AG08395 (cell line): ENCODE measurements at places on chromosomes 12 and 14.

- no peak for DNase-seq
These were observed 89.7 kb upstream of the DHRS4 start for GRCh38 chr14:23863836-23864235.

GRCh38 chr12:46548605-46549071, 176.1 kb upstream of the SLC38A2 start:
- no peak for DNase-seq

GRCh38 chr12:55467836-55468235, 2.1 kb downstream of the OR6C70 start:
- no peak for DNase-seq

DNA sequence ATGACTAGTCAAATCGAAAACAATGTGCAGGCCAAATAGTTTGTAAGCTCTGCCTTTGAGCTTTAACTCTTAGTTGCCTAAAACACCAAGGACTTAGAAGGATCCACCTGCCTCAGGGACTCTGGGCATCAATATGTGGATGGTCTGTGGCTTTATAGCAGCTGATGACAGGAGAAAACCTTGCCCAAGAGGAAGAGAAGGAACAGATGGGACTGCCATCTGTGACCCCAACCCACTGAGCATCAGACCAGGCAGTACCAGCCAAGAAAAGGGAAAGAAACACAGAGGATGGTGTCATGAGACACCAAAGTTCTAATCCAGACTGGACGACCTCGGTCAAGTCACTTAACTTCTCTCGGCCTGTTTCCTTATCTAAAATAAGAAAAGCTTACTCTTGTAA, 12.7 kb downstream of the TGFB3 start:
- no peak for DNase-seq

DNA sequence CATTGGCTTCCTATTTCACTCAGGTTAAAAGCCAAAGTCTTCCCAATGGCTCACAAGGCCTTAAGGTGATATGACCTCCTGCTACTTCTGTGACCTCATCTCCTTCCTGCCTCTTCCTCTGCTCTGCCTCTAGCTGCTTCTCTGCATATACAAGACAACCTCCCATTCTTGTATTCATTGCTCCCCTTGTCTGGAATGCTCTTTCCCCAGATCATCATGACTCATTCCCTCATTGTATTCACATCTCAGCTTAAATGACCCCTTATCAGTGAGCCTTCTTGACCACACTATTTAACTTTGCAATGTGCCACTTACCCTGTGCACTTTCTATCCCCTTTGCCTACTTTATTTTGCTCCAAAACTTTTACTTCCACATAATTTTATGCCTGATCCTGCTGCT, 90.2 kb downstream of the PPP1R12A start:
- peak; percentile 60 for DNase-seq

- no peak for DNase-seq
These were observed 60.4 kb downstream of the RASSF8 start for GRCh38 chr12:26018926-26019325.

- DNase-seq, result no peak
These were observed 70.9 kb upstream of the SLC38A4 start for GRCh38 chr12:46896680-46897079.

GRCh38 chr14:89386212-89386886, 30.7 kb downstream of the FOXN3 start:
- DNase-seq, result peak; percentile 28
